Left ventricle myocardium superior (tissue), 1 donor: ENCODE measurements at places on chromosomes 16 and 17. TPM values are rescaled to one million over a fixed set of nuclear protein-coding genes. Genes with fewer than 3 reads are reported as not detected.

DNA sequence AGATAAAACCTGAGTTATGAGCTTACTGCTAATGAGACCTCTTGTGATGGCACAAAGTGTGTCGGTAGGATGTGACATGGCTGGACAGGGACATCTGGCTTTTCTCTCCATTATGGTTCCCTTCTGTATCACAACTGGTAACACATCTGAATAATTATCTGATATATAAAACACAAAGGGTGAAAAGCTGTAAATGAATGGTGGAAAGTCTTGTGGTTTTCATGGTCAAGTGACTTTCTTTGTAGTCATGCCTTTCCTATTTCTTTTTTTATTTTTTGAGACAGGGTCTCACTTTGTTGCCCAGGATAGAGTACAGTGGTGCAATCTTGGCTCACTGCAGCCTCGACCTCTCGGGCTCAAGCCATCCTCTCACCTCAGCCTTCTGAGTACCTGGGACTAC is 35.3 kb upstream of the ZFHX3 start:
- no peak for DNase-seq

- DNase-seq = no peak
These were observed 29.7 kb downstream of the FAM222B start for GRCh38 chr17:28812748-28813377.

Gene AKAP10
- 15.5 TPM for total RNA-seq

Gene MYH8
- not detected for total RNA-seq
